Aorta (tissue), 5 donors: ENCODE measurements at places on chromosomes 2 and 18.

DNA sequence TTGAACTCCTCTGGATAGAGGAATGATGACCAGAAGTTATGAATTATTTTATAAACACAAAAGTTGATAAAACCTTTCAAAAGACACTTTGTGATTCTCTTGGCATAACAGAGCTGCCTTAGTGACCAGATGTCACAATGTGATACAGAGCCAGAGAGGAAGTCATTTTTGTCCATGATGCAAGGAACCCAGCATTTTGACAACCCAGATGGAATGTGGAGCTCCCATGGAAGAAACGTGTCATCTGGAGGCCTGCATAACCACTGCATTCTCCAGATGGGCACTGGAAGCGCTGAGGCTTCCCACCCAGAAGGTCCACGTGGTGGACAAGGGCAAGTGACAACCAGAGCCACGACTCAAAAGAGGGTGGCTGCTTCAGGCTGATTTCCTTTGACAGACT lies 30.1 kb downstream of the HRH4 start:
- DNase-seq = no peak

DNA sequence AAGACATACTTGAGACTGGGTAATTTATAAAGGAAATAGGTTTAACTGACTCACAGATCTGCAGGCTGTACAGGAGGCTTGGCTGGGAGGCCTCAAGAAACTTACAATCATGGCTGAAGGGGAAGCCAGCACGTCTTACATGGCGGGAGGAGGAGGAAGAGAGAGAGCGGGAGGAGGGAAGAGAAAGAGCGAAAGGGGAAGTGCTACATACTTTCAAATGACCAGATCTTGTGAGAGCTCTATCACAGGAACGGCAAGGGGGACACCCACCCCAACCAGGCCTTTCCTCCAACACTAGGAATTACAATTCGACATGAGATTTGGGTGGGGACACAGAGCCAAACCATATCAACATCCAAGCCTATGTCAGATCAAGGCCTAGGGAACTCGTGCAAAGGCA lies 24.2 kb downstream of the MYL12B start:
- no peak for DNase-seq

- no peak for DNase-seq
These were observed 97.0 kb downstream of the MBP start for GRCh38 chr18:77035380-77036187.

DNA sequence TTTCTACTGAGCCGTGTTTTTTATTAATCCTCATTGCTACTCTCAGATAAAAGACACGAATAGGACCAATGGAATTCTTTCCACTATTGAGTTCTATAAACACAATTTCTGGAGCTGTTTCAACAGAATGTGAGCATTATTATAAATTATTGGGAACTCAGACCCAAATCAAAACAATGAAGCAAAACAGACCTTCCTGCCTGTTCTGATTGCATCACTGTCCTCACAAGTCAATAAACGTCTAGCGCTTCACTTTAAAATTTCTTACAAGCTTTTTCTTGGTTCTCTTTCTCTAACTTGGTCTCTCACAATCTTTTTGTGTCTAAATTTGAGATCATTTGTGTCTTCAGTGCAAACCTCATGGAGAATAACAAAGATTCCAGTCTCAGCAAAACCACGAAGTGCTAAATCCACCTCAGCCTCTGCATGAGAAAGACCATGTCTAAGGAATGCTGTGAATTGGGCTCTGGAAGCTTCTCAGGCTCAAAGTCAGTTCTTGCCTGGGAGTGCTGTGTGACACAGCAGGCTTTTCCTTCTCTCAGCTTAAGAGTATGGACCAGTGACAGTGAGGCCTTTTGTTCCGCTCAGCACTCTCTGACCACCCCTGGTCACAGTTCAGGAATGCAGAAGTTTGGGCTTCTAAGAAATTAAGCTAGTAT lies 22.8 kb downstream of the ARHGAP28 start:
- DNase-seq = no peak

DNA sequence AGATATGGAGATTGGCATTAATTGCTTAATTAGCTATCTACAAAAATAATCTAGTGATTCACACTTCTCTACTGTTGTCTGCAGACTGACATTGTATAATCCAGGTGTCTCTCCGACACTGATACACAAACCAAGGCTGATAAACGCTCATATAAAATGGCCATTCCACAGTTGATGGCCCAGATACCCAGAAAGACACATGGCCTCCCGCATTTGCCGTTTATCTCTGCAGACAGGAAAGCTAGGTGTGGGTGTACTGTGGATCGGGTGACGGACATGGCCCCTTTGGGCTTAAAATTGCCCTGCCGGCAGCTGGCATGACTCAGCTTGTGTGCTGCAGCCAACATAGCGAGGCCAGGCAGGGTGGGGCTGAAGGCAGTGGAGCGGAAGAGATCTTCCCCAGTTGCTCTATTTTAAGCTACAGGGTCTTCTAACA lies 18.5 kb downstream of the PMAIP1 start:
- no peak for DNase-seq

GRCh38 chr2:237790353-237790752 lies 8.2 kb upstream of the RBM44 start:
- no peak for DNase-seq

GRCh38 chr18:66254121-66254520 lies 349.8 kb downstream of the CDH19 start:
- no peak for DNase-seq

DNA sequence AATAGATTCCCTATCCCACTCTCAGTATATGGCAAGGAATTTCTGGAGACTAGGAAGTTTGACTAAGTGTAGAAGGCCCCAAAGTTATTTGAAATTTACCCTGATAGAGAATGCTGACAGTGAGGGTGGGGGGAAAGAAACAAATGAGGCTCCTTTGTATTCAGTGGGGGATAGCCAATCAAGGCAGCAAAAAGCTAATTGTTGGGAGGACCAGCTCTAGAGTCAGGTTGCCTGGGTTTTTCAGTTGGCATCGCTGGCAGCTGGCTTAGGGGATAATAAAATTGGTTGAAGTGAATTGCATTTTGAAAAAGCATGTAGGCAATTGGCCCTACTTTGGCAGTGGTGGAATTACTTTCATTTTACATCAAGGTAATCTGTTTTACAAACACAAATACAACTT lies 79.4 kb upstream of the STAM2 start:
- no peak for DNase-seq

DNA sequence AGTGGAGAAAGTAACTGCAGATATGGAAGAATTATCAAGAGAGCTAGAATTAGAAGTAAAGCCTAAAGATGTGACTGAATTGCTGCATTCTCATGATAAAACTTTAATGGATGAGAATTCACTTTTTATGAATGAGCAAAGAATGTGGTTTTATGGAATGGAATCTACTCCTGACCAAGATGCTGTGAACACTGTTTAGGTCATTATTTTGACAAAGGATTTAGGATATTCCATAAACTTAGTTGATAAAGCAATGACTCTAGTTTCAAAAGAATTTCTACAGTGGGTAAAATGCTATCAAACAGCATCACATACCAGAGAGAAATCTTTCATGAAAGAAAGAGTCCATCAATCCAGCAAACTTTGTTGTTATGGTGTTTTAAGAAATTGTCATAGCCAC lies 1317.7 kb upstream of the ACVR2A start:
- DNase-seq = no peak

GRCh38 chr2:72982219-72982618 lies 64.9 kb downstream of the EMX1 start:
- no peak for DNase-seq

DNA sequence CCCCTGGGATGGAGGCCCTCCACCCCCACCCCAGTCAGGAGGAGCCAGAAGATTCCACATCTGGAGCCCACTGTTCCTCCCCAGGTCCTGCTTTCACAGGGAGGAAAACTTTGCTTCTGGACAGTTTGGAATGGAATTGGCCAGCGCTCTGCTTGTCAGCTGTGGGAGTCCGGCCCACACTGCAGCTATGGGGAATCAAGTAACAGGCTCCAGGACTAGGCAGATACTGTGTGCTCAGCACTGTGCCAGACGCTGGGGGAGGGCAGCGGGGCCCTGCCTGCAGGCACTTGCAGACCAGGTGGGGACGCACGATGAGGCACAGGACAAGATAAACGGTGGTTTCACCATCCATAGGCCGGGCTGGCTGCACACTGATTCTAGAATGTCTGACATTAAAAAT lies 114.0 kb downstream of the STPG4 start:
- DNase-seq = peak; percentile 70

GRCh38 chr18:75433098-75433497 lies 5.6 kb upstream of the SMIM21 start:
- no peak for DNase-seq

DNA sequence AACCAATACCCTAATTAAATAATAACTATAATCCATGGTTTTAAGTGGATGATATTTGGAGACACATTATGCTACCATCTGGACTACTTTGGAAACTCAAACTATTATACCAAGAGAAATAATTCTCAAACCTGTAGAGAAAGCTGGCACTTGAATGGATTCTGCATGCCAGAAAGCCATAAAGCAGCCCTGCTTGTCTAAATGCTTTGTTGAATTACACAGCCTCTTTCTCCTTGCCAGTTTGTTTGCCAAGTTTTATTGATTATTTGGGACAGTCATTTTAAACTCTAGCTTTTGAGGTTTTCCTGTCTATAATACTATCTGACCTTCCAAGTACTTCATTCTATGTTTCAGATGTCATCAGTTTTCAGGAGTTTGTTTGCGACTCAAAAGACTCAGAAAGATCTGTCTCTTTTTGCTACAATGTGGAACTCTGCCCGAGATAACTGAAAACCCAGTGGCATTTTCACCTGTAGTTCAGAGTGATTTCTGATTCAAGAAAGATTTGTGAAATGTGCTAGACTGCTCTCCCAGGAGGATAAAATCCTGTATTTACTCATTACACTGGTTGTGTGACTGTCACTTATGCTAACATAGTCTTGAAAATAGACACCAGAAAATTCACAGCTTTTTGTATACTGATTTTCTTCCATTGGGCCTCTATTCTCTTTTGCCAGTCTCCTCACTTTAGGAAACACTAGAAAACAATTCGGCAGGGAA lies 29.2 kb upstream of the MBOAT2 start:
- no peak for DNase-seq

GRCh38 chr2:62036761-62037250 lies 131.3 kb downstream of the COMMD1 start:
- DNase-seq = no peak

DNA sequence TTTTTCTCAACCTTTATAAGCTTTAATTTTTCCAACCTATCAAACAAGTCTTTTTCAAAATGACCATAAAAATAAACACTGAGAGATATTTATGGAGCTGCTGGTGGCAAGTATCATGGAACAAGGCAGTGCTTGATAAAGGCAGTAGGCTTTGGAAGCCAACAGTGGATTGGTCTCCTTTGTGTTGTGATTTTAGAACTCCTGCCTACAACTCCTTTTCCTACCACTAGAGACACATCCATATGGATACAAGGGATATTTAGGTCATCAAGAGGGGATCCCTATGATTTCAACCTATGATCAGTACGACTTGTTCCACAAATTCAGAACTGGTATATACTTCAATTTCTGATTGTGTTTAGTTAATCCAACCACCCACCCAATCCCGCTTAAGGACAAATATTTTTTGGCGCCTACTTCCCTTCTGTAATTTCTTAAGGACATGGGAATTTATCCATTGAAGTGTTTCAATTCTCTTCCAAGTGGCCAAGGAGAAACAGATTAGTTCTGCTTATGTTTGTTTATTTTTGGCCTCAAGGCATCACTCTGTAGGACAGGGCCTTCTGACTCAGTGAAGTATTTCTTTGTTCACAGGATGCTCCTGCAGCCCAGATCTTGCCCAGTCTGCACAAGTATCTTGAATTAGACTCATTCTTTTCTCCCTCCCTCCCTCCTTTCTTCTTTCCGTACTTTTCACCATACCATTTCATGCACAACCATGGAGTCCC lies 2119.6 kb upstream of the PIK3C3 start:
- DNase-seq = no peak

- no peak for DNase-seq
These were observed 47.5 kb downstream of the EMILIN2 start for GRCh38 chr18:2894131-2894840.

DNA sequence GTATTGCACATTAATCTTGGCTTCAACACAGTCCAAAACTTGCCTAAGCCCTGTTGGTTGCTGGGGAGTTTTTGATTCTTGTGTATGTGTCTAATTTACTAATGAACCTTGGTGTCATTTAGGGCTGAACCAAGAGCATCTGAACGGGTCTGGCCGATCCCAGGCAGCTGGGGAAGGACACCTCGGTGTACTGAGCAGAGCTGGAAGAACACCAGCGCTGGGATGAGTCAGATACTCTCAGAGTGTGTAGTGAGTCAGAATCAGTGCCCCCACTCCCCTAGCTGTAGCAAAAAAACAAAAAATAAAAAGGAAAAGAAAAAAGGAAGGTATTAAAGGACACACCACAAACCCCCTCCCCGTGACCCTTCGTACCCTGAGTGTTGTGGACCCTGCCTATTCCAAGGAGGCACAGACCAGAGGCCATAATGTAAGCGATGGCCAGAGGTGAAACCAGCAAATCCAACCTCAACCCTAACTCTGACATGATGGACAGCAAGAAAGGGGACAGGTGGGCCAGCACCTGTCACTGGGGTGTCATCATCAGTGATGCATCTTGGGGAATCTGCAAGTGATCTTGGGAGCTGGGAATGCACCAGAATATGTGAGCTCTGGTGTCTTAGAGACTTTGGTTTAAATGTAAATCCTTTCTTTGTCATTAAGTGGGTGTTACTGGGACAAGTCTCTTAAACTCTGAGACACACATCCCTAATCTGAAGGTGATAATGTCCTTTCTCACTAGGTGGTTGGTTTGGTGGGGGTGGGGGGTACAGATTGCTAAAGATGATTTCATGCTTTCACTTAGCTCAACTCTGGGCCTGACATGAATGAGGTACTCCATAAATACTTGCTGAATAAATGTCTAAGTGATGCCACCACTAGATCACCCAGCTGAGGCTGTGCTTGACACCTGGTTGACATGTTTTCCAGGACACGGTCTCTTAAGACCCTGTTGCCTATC lies 34.2 kb upstream of the NCOA1 start:
- peak; percentile 88 for DNase-seq

DNA sequence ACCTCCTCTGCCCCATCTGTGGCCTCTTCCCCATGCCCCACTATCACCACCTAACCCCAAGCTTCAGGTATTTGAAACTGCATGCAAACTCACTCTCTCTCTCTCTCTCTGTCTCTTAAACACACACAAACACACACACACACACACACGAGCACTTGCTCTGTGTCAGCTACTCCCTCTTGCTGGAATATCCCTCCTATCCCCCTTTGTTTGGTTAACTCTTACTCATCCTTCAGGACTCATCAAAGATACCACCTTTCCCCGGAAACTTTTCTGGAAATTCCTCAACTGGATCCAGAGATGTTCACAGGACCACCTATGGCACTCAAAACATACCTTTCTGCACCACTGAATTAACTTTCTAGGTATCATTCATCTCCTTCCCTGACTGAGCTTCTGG lies 222.8 kb upstream of the TMEM200C start:
- no peak for DNase-seq
